Activated effector memory CD4-positive, alpha-beta T cell treated with Interleukin-2 at 50 U/mL for 16 hours (primary cell): ENCODE measurements at places on chromosomes 7 and 10.

DNA sequence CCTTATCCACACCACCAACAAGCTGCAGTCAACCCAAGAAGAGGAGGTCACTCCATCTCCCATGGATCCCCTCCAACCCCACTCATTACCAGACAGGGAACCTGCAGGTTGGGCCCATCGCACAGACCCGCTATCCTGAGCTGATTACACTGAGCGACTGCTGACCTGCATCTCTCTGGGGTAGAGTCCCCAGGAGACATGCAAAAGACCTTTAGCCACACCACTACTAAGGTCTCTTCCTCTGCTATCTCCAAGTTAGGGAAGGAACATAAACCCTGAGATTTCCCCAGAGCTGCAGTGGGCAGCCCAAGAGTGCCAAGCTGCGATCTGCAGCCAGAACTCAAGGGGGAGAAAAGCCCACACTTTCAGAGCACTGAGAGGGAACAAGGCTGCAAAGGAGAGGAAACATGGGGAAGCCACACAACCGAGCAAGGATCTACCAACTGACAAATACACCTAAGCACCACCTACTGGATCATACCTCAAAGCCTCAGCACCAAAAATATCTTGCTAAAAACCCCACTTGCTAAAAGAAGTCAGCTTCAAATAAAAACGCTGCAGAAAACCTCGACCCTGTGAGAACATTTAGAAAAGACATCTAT is 298.2 kb downstream of the SORCS1 start:
- no peak for DNase-seq

- no peak for DNase-seq
These were observed 12.4 kb downstream of the HIBADH start for GRCh38 chr7:27650283-27650682.

DNA sequence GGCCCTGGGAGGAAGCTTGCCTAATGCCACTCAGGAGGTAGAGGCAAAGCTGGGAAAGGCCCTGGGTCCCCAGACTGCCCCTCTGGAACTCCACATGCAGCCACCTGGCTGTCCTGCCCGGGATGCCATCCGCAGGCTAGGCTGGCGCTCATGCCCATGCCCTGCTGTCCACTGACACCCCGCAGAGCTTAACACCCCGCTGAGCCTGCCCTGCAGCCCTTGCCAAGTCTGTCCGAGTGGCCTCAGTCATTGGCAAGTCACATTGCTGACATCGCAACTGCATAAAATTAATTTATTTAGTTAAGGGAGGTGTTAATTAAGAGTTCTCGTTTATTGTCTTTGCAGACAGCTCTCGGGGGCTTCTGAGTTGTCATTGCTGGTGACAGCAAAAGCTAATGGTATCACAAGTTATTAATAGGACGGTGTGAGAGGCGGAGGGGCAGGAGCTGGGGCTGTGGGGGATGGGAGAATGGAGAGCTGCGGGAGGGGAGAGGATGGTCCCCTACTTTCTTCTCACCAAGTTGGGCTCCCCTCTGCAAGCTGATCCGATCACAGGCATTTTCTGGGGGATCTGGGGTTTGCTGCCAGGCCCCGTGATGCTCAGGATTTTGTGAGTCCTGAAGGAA is 55.6 kb upstream of the PCBD1 start:
- no peak for DNase-seq

GRCh38 chr10:29353887-29354561 is 65.2 kb downstream of the LYZL1 start:
- DNase-seq: no peak

GRCh38 chr7:67631476-67631875 is 634.8 kb downstream of the TYW1 start:
- no peak for DNase-seq

- no peak for DNase-seq
These were observed 10.0 kb downstream of the DNAJC1 start for GRCh38 chr10:21993360-21994001.

DNA sequence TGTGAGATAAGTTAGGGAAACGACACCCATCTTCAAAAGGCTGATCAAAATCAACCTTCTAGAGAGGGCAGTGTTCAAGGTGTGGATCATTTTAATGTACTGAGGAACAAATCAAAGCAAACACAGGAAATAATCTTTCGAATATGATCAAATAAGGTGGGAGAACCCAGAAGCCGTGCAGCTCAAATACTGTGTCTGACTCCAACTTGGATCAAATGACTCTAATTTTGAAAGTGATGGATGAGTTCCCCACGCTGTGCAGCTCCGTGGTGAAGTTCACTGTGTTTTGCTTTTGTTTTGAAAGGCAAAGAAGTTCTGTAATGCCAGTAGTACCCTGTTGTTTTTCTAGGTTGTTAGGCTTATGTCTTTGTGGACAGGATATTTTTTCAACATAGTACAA is 250.9 kb downstream of the SFMBT2 start:
- no peak for DNase-seq

DNA sequence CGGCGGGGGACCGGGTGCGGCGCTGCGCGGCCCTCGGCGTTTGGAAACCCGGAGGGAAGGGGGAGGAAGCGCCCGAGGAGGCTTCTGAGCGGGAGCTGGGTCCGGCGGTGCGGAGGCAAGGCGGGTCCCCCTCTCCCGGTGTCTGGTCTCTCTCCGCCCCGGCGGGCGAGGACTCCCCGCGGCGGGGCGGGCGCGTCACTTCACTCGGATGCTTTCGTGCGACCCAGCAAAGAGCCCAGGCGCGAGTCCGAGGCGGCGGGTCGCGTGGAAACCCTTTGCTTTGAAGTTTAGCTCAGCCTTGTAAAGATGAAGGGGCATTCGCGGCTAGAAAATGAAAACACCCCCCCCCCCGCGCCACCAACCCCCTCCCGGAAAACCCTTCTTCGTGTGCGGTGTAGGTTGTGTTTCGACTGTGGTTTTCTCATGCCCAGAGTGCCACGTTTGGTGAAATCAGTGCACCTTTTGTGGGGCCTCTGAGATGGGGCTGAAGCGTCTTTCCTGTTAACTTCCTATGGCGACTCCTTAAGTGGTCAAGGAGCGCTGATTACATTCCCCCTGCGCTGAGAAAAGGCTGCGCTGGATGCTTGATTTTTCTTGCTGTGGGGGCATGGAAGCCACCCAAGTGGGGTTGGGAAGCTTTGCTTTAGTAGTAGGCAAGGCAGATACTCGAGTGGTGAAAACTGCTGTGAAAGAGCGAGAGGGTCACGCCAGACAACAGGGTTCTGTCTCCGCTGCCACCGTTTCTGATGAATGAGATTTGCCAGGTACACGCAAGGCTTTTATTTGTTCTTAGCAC is 876 bp downstream of the GNAI1 start:
- no peak for DNase-seq

DNA sequence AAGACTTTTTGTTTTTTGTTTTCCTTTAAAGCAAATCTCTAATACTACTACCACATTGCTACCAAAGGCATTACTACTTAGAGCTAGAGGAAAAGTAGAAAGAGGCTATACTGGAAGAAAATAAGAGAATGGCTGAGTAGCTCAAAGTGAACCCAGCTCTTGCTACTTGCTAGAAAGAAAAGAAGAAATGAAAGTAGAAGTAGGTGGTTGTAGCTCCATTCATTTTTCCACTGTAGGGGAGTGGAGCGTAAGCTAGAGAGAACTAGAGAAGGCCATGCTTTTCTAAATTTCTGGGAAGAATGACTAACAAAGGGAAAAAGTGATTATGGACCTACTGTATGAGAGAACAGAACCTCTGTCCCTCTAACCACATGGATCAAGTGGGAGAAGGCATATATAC is 184.4 kb downstream of the PON1 start:
- no peak for DNase-seq

DNA sequence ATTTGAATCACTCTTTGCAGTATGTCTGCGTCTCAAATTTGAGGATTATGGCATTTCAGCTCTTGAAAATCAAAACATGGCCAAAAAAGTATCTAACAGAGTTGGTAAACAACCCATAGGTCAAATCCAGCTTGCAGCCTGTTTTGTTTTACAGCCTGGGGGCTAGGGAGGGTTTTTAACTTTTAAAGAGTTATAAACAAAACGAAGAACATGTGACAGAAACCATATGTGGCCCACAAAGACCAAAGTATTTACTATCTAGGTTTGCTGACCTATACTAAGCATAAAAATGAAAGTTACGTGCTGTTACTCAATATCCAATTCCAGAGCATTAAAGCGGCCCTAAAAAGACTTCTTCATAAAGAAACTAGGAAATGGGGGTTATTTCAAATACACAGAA is 55.5 kb upstream of the STARD3NL start:
- no peak for DNase-seq

- peak; percentile 8 for DNase-seq
These were observed 3.5 kb downstream of the MKRN1 start for GRCh38 chr7:140475747-140476333.

DNA sequence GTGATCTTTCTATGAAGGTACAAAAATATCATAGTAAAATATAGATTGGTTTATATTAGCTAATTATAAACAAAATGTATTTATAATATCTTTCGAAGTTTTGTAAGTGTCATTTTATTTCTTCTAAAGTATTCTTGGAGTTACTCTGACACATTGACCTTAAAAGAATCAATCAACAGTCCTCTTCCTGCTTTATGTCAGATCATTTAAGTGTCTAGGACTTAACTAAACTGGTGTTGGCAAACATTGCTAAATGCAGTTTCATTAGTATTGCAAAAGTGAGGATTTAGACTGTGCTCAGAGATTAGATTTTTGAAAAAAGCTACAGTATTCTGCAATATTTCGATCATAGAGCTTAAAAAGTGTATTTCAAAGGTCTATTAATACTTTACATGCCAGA is 10.3 kb downstream of the GLCCI1 start:
- no peak for DNase-seq

DNA sequence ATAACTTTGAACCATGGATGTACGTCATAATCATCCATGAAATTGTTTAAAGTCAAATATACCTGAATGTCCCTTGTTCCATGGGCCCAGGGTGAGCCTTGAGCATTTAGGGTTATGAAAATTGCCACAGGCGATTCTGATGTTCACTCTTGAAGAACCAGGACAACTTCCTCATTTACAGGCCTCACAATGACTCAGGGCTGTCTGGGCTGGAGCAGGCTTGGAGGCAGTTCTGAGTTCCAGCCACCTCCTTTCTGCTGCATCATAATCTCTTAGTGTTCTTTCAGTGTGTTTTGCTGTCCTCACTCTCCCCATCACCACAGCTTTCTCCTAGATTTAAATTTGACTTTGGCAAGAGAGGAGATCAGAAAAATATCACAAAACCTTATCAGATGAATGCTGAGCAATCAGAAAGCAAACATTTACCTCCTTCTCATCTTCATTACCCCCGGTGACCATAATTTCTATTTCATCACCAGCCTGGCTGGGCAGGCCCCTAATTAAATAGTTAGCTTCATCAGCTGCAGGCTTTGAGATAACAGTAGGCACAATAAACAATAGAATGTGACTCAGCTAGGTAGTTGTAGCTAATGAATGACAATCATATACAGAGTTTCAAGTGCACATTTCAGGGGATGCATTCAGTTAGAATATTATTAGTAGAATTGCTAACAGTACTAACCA is 571.0 kb downstream of the SH2D4B start:
- no peak for DNase-seq

- DNase-seq: no peak
These were observed 16.9 kb upstream of the PALD1 start for GRCh38 chr10:70461397-70462348.

GRCh38 chr10:51907361-51907760 is 208.0 kb upstream of the CSTF2T start:
- DNase-seq: no peak

GRCh38 chr7:36006636-36007229 is 146.3 kb upstream of the EEPD1 start:
- DNase-seq: no peak

DNA sequence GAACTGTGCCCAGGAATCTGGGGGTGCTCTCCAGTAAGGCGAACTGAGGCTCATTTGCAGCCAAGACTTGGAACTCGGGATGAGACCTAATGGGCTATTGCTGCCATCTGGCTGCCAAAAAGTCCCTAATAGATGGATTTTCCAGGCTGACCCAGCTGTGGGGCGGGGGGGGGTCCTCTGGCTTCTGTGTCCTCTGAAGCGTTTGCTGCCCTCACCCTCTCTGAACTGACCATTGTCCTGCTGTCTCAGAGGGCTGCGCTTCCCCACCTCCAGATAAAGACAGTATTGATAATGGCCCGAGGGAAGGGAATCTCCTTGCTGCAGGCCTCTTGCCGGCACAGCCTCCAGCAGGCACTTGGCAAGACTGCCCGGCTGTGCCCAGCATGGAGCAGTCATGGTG is 46.6 kb downstream of the CLEC2L start:
- no peak for DNase-seq

GRCh38 chr10:65291286-65291685 is 1634.5 kb upstream of the LRRTM3 start:
- no peak for DNase-seq

DNA sequence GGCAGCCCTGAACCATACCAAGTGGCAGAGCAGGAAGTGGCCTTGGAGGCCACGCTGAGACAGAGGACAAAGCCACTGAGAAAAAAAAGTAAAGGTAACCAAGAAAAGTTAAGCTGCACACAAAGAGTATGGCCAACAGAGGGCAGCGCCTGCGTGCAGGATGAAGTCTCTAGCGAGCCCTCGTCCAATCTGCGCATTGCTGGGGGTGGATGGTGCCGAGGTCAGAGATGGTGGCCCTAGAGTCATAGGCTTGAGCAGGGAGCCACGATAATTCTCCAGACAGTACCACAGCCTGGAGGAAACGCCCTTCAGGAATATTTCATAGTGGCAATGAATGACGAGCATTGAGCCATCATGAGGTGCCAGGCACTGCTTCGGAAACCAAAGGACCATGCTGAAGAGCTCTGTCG is 9.7 kb downstream of the ATP6V0E2 start:
- DNase-seq: no peak
